Stimulated activated CD8-positive, alpha-beta memory T cell treated with anti-CD3 and anti-CD28 coated beads, Interleukin-4, amount 100 ng/mL, for 4 hours (primary cell): ENCODE measurements at places on chromosomes 1 and 21.

- no peak for DNase-seq
Measured at GRCh38 chr1:66296951-66297350, 237.0 kb upstream of the SGIP1 start.

DNA sequence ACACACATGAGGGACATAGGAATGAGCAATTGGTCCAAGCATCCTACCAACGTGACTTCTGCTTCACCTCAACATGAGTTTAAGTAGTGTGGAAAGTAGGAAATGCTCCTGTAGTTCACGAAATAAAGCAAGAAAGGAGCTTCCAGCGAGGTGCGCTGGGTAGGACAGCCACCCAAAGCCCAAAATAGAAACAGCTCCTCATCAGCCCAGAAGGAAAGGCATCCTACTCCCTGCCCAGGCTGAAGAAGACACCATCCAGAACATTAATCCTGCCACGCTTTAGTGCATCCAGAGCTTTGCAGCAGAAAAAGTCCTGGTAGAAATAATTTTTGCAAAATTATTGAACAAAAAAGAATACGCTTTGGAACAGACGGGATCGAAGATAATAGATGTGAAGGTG is 25.9 kb downstream of the CCDC185 start:
- no peak for DNase-seq

DNA sequence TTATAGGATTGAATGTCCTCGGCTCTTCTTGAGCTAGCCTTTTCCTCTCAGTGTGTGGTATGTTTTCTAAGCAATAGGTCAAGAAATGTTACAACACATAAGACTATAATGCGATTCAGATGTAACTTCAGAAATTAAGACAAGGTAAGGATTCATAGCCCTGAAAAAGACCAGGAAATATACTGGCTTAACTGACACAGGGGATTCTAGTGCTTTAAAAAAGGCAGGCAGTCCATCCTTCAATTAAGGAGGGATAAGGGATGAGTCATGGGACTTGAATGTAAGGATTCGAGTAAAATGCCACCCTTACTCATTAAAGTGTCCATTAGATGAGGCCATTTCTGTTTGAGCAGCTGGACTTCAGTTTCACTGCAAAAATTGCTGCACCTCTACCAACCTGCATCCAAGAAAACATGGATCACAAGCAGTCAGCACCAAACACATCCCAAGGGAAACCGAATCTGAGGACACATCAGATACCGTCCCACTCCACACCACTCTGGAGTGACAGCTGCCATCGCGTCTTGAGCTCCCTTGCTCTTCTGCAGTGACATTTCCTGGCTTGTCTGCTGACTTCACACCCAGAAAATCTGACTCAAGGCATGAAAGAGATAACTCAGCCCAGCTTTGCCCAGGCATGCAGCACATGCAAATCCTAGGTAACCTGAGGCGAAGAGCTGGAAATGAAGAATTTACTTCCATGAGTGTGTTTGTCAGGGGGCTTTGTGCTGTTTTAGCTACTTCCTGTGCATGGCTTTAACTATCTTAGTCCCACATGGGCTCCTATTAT is 37.8 kb downstream of the NGF start:
- no peak for DNase-seq

DNA sequence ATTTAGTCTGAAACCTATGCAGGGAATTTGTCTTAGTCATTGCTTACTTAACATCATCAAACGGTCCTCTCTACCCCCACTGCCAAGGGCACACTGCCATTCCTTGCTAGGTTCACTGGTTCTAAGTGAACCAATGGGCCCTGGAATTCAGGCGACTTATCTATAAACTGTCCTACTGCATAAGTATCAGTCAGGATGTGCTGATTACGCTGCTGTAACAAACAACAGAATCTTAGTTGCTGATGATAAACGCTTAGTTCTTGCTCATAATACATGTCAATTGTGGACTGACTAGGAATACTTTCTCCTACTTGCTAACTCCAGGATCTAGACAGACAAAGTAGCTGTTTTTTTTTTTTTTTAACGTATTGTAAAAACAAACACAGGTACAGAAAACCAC is 136.1 kb downstream of the PRDM2 start:
- no peak for DNase-seq

DNA sequence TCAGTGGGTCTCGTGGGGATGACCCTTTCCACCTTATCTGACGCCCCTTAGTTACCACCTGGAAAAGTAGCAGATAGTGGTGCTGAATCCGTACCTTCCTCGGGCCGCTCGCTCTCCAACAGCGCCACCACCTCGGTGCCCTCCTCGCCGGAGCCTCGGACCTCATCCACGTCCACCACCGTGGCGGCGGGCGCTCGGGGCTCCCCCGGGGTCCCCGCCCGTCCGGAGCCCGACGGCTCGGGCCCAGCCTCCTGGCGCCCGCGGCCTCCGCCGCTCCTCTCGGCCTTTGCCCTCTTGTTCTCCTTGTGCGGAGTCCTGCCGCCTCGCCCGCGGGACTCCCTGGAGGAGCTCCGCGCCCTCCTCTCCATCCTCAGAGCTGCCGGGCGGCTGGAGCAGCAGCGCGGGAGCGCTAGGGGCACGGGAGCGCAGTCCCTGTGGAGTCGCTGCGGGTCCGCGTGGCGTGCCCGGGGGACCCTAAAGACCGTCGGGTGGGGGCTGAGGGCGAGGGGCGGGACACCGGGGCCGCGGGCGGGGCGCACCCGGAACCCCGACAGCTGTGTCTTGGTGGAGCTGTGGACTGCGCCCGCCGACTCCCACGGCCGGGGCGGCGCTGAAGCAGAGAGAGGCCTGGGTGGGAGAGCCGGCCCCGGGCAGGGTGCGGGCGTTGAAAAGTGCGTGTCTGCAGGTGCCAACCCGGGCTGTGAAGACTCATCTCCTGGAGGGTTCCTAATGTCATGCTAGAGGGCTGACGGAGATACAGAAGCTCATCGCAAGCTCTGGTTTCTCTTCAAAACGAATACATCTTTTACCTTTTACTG is at the start of gene NPHS2:
Gene NPHS2, minus strand, starts transcription at position 452 of the 818 bp plus-strand sequence. Its CDS starts 84 bp downstream, at position 368.
- no peak for DNase-seq
